Stimulated activated effector memory CD8-positive, alpha-beta T cell treated with anti-CD3 and anti-CD28 coated beads, Interleukin-12 subunit alpha, Interleukin-12 subunit beta, amount 100 ng/mL, for 72 hours (primary cell): ENCODE measurements at places on chromosomes 4 and X.
A peak's percentile ranks its signal among the peaks of the same experiment; 100 is the strongest.

GRCh38 chrX:8304668-8305067 is 133.6 kb upstream of the VCX2 start:
- DNase-seq: no peak

GRCh38 chrX:5916945-5917344 is 311.7 kb downstream of the NLGN4X start:
- DNase-seq: no peak

DNA sequence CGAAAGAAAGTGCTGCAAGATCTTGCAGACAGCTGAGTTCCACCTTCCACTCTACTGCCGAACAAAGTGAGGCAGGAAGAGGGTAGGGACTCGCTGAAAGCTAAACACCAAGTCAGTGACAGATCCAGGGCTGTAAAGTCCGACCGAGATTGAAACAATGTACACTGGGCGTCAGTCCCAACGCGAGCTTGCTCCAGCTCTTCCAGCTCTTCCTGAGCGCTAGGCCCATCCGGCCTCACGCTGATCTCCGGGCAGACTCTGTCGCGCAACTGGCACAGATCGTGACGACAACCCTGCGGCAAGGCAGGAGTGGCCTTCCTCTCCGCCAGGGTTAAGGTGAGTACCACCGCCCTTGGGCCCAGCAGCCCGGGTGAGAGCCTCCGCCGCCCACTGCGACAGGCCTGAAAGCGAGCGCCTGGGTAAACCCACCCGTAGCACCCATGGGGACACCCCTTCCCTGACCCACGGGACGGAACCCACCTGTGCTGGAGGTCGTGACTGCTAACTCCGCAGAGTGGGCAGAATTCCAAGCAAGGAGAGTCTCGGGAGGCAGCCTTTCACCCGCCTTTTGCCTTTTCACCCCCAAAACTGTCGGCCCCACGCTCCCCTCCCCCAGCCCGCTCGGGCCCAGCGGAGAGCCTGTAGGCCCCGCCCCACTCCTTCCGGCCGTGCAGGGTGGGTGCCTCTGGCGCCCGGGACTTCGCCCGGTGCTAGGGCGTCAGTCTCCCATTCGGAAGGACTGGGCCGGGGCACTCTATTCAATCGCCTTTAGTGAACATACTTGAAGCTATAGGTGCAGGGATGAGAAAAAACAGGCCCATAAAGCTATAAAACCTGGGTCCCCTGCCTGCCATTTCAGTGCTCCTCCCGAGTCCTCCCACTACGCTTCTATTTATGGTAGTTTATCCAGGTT is at the start of gene TMLHE:
TMLHE (minus strand) TSS at position 641 of the 913 bp plus-strand sequence. CDS start 67,676 bp downstream, outside the sequence.
- DNase-seq: peak; percentile 72

DNA sequence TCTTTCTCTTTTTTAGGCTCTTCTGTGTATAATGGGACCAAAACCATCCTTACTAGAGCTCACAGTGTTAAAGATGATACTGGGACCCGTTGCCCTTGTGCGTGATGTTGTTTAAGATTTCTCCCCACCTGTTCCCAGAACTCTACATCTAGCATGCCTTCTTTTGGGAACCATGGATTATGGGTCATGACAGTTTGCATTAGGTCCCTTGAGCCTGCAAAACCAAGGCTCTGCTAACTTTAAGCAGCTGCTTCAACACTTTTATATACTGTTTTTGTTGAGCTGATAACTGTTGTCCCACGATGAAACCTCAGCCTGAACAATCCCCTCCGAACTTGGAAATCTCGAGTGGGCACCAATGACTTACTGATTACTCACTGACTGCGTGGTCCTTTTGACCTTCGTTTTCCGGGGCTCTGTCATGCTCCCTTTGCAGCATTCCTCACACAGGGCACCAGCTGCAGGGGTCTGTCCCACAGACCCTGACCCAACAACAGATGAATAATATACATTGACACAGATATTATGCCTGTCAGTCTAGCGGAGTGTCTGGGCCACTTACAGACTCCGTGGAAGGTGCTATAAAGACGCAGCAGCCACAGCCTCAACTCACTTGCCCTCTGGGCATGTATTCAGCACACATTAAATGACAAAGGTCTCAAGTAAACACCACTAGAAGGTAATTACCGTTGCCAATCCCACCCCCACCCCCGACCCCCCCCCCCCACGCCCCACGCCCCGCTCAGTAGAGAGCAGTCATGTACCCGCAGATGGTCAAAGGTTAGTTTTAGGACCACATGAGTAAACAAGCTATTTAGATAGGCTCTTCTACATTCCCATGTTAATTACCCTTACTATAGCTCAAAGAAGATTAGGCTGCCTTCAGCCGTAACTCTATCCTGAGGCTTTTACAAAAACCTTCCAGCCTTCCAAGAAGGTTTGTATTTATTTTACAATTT is 162.0 kb upstream of the WDFY3 start:
- no peak for DNase-seq

- no peak for DNase-seq
These were observed 12.2 kb downstream of the PLAC1 start for GRCh38 chrX:134645936-134646543.

DNA sequence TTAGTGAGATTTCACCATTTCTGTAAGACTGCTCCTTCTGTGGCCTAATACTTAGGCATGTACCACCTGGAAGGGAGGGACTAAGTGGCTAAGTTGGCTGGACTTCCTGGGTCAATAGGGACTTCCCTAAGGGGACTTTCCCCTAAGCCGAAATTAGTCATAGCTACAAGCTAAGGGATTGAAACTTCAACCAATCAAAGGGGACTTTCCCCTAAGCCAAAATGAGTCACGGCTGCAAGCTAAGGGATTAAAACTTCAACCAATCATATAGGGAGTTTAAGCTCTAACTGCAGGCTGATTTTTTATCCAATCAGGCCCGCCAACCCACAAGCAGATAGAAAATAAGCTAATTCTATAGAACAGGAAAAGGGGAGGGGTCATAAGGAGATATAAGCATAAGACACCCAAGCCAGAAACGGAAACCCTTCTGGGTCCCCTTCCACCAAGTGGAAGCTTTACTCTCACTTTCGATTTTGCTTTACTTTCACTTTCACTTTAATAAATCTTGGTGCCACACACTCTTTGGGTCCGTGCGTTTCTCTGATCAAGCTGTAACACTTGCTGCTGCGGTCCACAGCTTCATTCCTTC is 382.8 kb downstream of the KLHL4 start:
- peak; percentile 47 for DNase-seq

GRCh38 chr4:1711055-1711570 is 1.0 kb downstream of the SLBP start:
- DNase-seq: no peak

DNA sequence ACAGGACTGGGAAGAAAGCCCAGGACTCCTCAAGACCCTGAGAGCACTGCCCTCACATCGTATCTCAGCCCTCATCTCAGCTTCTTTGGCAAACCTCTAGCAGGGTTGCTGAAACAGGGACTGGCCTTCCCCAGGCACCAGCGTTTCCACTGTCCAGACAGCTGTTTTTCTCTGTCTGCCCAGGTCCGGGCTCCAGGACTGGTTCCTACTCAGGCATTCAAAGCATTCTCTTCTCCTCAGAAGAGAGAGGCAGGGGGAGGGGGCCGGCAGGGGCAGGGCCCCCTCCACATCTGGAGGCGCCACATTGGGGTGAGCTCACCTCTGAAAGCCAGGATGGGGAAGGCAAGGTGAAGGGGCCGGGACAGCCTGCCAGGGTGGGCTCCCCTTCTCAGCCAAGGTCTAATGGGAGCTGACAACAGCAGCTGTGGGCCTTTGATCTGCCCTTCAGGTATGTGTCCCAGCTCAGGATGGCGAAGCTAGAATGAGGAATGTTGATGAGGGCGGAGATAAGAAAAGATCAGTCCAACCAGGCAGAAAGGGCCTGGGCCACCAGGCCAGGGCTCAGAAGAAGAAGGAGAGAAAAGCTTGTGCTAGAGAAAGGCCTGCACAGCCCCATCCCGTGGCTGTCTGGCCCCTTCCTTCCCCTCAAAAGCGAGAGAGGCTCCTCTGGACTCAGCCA is 60.4 kb downstream of the PJA1 start:
- no peak for DNase-seq

GRCh38 chr4:57404483-57404882 is 294.3 kb upstream of the IGFBP7 start:
- DNase-seq: no peak

DNA sequence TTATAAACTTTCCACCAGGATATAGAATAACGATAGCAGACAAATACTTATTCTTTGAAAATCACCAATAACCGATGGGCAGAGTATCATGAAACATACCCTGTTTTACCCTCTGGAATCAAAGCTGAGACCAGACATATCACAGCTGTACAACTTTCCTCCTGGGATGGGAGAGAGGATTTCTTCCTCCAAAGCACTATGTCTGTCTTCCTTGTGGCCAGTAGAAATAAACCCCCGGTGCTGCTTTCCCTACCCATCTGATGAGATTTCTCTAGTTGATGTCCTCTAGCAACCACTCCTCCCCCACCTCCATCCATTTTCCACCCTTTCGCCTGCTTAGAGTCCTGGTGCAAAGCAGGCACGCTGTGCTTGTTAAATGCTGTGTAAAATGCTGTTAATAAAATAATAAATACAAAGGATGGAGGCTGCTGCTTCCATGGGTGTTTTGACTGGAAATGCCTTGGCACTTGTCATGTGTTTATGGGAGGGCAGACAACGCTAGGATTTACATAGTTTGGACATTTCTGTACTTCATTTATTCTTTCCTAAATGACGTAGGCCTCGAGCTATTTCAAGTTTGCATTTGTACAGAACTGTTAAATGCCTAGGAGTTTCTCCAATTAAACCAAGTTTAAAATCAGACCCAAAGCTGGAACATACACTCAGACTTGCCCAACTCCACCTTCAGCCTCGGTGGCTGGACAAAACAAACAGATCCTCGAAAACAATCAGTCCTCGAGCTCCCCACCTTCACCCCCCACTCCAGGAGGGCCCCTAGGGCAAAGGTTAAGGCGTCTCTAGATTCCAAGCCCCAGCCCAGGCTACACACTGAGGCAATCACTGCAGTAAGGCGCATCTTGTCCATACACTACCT is 10.1 kb downstream of the BCOR start:
- no peak for DNase-seq

DNA sequence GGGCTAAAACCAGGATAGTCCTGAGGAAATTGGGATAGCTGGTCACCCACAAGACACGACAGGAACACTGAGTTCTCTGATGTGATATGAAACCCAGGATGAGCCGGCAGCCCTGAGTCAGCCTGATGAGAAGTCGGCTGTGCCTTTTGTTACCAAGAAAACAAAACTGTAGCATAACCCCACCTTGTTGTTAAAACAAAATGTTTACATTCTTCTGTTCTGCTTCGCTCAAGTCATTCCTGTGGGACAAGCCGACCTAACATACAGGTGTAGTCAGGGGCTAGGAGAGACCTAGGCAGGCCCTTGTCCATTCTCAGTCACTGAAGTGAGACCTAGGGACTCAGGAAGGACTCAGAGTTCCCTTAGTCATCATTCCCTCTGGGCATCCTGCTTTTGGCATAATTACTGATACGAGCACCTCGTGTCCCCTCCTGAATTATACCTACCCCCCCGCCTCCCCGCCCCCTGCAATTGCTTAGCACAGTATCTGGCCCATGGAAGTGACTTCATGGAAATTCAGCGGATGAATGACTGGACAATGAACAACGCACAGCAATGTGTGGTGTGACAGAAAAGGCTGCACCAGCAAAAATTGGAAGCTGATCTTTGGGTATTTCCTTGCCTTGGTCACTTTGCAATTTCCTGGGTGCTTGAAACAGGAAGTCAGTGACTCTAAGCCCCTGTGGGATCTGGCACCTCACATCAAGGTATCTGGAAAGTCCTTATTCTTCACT is 31.9 kb upstream of the TLR2 start:
- DNase-seq: no peak
